ENCODE measurements at places on chromosomes 12 and 14.

GRCh38 chr12:98419081-98419794 is 96.2 kb upstream of the TMPO start:
- no peak for DNase-seq

GRCh38 chr12:1758887-1759286 is 61.5 kb upstream of the LRTM2 start:
- DNase-seq = no peak

GRCh38 chr14:33279865-33280264 is 341.2 kb downstream of the NPAS3 start:
- no peak for DNase-seq

- DNase-seq = peak; percentile 13
Observed at GRCh38 chr14:36091096-36091495, 85.4 kb downstream of the PTCSC3 start.

DNA sequence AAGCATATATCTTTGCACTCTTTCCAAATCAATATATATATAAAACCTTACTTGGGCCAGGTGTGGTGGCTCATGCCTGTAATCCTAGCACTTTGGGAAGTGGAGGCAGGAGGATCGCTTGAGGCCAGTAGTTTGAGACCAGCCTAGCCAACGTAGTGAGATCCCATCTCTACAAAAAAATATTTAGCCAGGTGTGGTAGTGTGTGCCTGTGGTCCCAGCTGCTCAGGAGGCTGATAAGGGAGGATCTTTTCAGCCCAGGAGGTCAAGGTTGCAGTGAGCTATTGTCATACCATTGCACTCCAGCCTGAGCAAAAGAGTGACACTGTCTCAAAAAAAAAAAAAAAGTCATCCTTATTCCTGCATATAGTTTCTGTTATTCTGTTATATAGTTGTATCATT is 14.4 kb downstream of the OS9 start:
- DNase-seq = no peak

GRCh38 chr12:46942579-46942978 is 116.8 kb upstream of the SLC38A4 start:
- DNase-seq = no peak

- no peak for DNase-seq
Observed at GRCh38 chr14:32007755-32008362, 69.2 kb upstream of the ARHGAP5 start.

- no peak for DNase-seq
Observed at GRCh38 chr14:105525861-105526775, at the start of gene TMEM121. Gene TMEM121 (plus strand): TSS chr14:105526583. CDS start chr14:105528835, 2,252 bp downstream.
